Activated T-helper 17 cell treated with anti-CD3 and anti-CD28 coated beads, Interleukin-2, amount 50 U/mL, for 72 hours (primary cell): ENCODE measurements at places on chromosomes 3 and 15. TPM values are rescaled to one million over a fixed set of nuclear protein-coding genes. Genes with fewer than 3 reads are reported as not detected.

CLSTN2 gene
- total RNA-seq: not detected

IMPG2 gene
- total RNA-seq: 0.71 TPM

CDHR4 gene
- total RNA-seq: not detected

SH3GL3 gene
- total RNA-seq: 0.74 TPM

ZNF80 gene
- 0.15 TPM for total RNA-seq

CCDC39 gene
- total RNA-seq: not detected

KLHL6 gene
- 33.5 TPM for total RNA-seq

SEC61A1 gene
- 134 TPM for total RNA-seq

ZIC1 gene
- not detected for total RNA-seq

ARRDC4 gene
- total RNA-seq: 0.39 TPM

DPPA2 gene
- not detected for total RNA-seq
